ENCODE measurements at places on chromosomes 16 and 17. TPM values are rescaled to one million over a fixed set of nuclear protein-coding genes. Genes with fewer than 3 reads are reported as not detected.

GRCh38 chr16:72658888-72659717, 388.8 kb downstream of the ZFHX3 start:
- H3K27ac ChIP-seq: no peak overlapping the region
- H3K4me3 ChIP-seq: no peak overlapping the region
- no peaks in the 10 kb centered on the region for H3K4me1 ChIP-seq

DNA sequence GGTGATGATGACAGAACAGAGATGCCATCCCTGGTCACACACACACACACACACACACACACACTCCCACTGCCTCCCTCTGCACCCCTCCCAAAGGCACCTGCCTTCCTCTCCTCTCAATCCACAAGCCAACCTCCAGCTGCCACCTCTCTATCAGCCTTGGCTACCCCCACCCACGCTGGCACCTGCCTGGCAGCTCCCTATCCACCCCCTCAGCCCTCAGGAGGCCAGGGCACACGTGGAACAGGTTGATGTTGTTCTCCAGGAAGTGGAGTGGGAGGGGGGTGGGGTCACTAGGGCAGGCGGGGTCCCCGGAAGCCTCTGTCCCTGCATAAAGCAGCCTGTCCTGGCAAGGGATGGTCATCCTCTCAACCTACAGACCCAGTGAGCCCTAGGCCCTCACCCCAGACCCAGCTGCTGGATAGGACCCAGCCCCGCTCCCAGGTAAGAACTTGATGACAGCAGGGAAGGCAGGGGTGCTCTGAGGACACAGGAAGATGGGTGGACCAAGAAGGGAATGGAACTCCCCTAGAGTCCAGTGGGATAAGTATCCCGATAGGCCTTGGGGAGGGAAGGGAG, at the start of gene GSDMA:
GSDMA (plus strand) TSS at position 363 of the 579 bp plus-strand sequence. CDS start 2,684 bp downstream, outside the sequence.
- H3K4me3 ChIP-seq: no peak within 1 kb of the TSS
- no peak for DNase-seq
- peaks cover 7% of the 10 kb centered on the region for H3K4me1 ChIP-seq
- H3K27me3 ChIP-seq: no peaks in the 10 kb centered on the region
- no peak within 1 kb of the TSS for H3K27ac ChIP-seq

The C16orf54 gene
- total RNA-seq: 0.33 TPM

DNA sequence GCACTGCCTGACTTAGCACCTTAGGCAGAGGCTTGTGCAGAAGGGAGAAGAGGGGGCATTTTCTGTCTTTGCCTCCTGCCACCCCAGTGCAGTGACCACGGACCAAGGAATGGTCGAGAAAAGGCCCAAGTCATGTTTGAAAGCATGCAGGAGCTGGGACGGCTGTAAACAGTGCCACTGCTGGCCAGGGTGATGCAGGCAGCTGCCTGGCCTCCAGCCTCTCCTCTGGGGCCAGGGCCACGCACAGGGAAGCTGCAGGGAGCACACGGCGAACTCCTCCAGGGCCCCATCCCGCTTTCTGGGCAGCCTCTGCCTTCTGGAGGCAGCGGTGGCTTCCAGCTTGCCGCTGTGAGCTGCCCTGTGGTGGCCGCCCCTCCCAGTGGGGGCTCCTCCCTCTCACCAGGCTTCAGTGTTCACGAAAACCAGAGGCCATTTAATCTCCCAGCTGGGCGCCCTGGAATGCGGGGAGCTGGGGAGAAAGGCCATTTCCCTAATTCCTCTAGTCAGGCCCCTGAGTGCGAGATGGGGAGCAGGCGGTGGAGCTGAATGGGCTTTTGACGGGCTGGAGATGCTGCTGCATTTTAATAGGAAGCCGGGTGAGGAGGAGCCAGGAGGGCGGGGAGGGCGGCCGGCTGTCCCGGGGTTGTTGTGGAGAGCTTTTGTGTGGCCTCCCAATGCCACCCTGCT, 28.7 kb upstream of the DNAI2 start:
- no peaks in the 10 kb centered on the region for H3K27me3 ChIP-seq
- H3K27ac ChIP-seq: no peak overlapping the region
- H3K4me3 ChIP-seq: no peak overlapping the region

GRCh38 chr17:75047398-75048098, 523 bp downstream of the KCTD2 start:
- H3K27me3 ChIP-seq: no peaks in the 10 kb centered on the region
- H3K4me3 ChIP-seq: peak overlapping the region; percentile 67
- DNase-seq: peak; percentile 32
- peak overlapping the region; percentile 97 for H3K27ac ChIP-seq
- H3K4me1 ChIP-seq: peaks cover 21% of the 10 kb centered on the region

The SLC9A5 gene
- total RNA-seq: 0.26 TPM

The CCR7 gene
- total RNA-seq: not detected

DNA sequence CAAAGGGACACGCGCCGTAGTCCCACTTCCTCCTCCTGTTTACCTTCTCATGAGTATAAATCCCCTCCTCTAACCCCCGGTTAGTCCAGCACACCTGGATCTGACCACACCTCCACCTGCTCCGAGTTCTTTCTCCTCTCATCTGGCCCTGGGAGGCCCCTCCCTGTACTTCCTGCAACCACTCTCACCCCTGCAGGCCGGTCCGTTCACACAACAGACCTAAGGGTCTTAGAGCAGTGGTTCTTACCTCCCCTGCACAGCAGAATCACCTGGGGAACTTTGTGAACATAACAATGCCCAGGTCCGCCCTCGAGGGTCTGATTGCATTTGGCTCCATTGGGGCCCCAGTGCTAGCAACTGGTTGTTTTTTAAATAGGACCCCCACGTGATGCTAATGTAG, 24.8 kb downstream of the TMEM114 start:
- H3K4me1 ChIP-seq: peaks cover 7% of the 10 kb centered on the region
- no peaks in the 10 kb centered on the region for H3K27me3 ChIP-seq
- H3K36me3 ChIP-seq: no peaks in the 10 kb centered on the region
- no peak for DNase-seq
- no peak overlapping the region for H3K4me3 ChIP-seq
- H3K27ac ChIP-seq: no peak overlapping the region

The MT1A gene
- total RNA-seq: not detected

The GDE1 gene
- total RNA-seq: 29.7 TPM

DNA sequence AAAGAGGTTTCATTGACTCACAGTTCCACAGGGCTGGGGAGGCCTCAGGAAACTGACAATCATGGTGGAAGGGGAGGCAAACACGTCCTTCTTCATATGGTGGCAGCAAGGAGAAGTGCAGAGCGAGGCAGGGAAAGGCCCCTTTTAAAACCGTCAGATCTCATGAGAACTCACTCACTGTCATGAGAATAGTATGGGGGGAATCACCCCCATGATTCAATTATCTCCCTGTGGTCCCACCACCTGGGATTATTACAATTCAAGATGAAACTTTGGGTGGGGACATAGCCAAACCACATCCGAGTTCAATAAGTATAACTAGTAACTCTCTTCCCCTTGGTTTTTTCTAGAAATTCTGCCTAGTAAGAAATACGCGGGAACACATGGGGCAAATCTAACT, 94.9 kb downstream of the AXIN2 start:
- H3K27me3 ChIP-seq: no peaks in the 10 kb centered on the region
- no peaks in the 10 kb centered on the region for H3K4me1 ChIP-seq
- no peaks in the 10 kb centered on the region for H3K36me3 ChIP-seq
- H3K27ac ChIP-seq: no peak overlapping the region
- no peak overlapping the region for H3K4me3 ChIP-seq

GRCh38 chr16:65373097-65373496, 251.2 kb upstream of the CDH11 start:
- no peak for DNase-seq
- no peaks in the 10 kb centered on the region for H3K4me1 ChIP-seq
- no peaks in the 10 kb centered on the region for H3K27me3 ChIP-seq
- no peaks in the 10 kb centered on the region for H3K36me3 ChIP-seq

DNA sequence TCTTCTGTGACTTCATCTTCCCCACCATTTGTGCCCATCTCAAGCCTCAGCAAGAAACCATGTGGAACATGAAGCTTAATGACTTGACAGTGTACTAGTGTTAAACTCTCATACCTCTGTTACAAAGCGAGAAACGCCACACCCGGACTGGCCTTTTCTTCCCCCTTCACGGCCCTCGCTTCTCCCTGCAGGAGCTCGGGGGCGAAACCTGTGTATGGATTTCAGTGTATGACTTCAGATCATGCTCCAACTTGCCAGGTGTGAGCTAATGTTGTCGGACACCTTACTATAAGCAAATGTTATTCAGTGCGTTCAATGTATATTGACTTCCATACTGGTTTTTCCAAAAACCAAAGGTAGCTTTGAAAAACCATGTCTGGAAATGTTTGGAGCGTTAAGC, 20.1 kb upstream of the SLC5A11 start:
- no peaks in the 10 kb centered on the region for H3K4me1 ChIP-seq
- DNase-seq: no peak
- H3K4me3 ChIP-seq: no peak overlapping the region
- H3K36me3 ChIP-seq: peaks cover 12% of the 10 kb centered on the region
- no peaks in the 10 kb centered on the region for H3K27me3 ChIP-seq

The ZDHHC1 gene
- total RNA-seq: 13.0 TPM

The CD300H gene
- not detected for total RNA-seq

DNA sequence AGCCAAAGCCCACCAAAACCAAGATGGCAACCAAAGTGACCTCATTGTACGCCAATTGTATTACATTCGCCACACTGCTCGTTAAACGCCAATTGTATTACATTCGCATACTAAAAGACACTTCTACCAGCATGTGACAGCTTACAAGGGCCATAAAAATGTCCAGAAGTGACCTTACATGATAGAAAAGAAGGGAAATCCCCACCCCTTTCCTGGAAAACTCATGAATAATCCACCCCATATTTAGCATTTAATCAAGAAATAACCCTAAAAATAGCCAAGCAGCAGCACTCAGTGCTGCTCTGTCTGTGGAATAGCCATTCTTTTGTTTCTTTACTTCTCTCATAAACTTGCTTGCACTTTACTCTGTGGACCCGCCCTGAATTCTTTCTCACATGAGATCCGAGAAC, 25.7 kb downstream of the PSMD7 start:
- no peak overlapping the region for H3K4me3 ChIP-seq
- H3K4me1 ChIP-seq: peaks cover 14% of the 10 kb centered on the region
- no peaks in the 10 kb centered on the region for H3K27me3 ChIP-seq
- no peak overlapping the region for H3K27ac ChIP-seq
- H3K36me3 ChIP-seq: no peaks in the 10 kb centered on the region

- H3K36me3 ChIP-seq: no peaks in the 10 kb centered on the region
- H3K27me3 ChIP-seq: no peaks in the 10 kb centered on the region
- peaks cover 10% of the 10 kb centered on the region for H3K4me1 ChIP-seq
- H3K27ac ChIP-seq: no peak overlapping the region
Observed at GRCh38 chr17:61487161-61487988, 35.2 kb downstream of the TBX4 start.

- DNase-seq: peak; percentile 36
- peaks cover 13% of the 10 kb centered on the region for H3K4me1 ChIP-seq
- no peak overlapping the region for H3K27ac ChIP-seq
- H3K36me3 ChIP-seq: peaks cover 7% of the 10 kb centered on the region
- H3K4me3 ChIP-seq: no peak overlapping the region
Observed at GRCh38 chr17:31533546-31534155, 142.2 kb downstream of the RAB11FIP4 start.

DNA sequence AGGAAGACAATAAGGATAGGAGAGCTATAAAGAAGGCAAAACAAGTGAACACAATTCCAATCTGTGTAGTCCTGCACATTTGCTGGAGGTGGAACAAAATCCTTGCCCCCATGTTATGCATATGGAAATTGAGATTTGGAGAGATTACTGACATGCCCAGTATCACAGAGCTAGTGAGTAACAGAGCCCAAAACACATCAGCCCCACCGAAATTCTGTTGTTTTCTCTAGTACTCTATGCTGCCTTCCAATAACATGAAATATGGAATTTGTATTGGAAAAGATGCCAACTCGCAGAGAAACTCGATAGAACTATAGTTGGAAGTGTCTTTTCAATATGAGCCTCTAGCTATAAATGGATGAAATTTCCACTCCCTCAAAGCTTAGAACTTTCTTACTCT, 456.6 kb downstream of the CDH13 start:
- H3K27ac ChIP-seq: no peak overlapping the region
- no peaks in the 10 kb centered on the region for H3K36me3 ChIP-seq
- no peak overlapping the region for H3K4me3 ChIP-seq

DNA sequence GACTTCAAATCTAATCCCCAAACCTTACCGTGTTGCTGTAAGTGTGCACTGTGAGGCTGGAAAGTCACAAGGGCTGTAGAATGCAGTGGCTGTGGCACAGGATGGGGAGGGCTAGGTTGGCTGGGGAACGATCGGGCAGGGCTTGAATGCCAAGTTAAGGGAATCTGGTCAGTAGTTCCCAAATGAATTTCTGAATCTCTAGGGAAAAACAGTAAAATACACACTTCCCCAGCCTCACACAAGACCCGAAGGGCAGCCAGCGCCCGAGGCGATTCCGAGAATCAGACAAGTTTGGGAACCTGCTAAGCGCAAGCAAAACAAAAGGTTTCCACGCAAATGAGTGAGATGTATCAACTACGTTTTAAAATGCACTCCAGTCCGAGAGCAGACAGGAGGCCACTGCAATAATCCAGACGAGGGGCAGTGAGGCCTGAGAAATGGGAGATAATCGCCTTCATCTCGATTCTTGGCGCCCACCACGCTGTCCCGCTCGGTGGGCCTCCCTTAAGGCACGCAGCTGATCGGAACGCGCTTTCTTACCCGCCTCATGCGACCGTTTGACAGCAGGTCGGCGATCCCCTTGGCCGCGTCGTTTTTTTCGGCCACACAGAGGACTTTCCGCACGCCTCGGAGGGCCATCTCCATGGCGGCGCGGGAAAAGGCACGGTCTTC, 599 bp downstream of the TOP3A start:
- H3K4me3 ChIP-seq: peak overlapping the region; percentile 79
- no peak for DNase-seq
- peaks cover 63% of the 10 kb centered on the region for H3K4me1 ChIP-seq
- H3K27me3 ChIP-seq: no peaks in the 10 kb centered on the region
- peak overlapping the region; percentile 91 for H3K27ac ChIP-seq
